ENCODE measurements at places on chromosomes 6 and 20.

- DNase-seq, result no peak
These were observed 56.6 kb downstream of the SH3BGRL2 start for GRCh38 chr6:79687759-79688158.

DNA sequence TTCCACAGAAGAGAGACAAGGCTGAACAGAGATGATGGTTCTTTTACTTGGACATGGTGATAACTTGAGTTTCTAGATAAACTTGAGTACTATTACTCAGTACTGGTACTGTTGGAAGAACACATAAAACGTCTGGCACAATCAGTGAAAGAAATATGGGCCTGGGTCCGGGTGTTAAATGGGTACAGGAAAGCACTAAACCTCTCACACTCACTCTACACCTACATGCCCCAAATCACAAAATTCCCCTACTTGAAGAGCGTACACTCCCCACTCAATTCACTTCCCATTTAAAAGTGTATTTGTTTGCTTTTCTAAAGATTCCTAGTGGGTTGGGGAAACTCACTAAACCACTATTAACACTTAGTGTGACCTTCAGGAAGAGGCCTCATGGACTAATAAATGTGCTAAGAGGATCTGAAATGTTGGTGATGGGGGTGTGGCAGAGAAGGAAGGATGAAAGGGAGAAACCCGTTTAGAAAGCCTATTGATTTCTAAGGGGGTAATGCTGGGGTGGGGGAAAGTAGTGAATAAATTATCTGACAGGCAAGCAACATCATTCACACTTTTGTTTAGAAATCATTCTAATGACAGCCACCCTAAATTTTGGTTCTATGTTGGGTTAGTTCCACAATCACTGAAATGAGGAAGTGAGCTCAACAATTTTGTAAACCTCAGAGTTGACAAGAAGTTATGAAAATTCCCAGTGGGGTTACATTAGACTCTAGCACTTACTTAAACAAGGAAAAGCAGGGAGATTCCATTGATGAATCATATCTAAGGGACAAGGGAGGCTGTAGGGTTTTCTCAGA, 222.6 kb upstream of the MARCKS start:
- DNase-seq, result no peak

GRCh38 chr6:77133031-77133430, 330.3 kb downstream of the HTR1B start:
- no peak for DNase-seq

- DNase-seq, result no peak
These were observed 486.1 kb downstream of the QKI start for GRCh38 chr6:163900570-163900969.

DNA sequence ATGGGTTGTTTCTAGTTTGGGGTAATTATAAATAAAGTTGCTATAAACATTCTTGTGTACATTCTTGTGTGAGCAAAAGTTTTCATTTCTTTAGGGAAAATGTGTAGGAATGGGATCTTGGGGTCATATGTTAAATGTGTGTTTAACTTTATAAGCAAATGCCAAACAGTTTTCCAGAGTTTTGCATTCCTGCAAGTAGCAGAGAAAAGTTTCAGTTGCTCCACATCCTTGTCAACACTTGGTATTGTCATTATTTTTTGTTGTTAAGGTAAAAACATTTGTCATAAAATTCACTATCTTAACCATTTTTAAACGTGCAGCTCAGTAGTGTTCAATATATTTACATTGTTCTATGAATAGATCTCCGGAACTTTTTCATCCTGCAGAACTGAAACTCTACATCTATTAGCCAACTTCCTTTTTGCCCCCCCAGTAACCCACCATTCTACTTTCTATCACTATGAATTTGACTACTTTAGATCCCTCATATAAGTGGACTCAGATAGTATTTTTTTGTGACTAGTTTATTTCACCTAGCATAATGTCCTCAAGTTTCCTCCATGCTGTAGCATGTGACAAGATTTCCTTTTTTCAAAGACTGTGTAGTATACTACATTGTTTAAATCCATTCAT, 48.4 kb downstream of the PHACTR2 start:
- DNase-seq, result no peak

- DNase-seq, result no peak
These were observed 24.5 kb downstream of the CD83 start for GRCh38 chr6:14142063-14142450.

GRCh38 chr20:8078528-8078914, 53.5 kb upstream of the PLCB1 start:
- no peak for DNase-seq

- DNase-seq, result peak; percentile 34
These were observed 888 bp downstream of the SLC17A5 start for GRCh38 chr6:73652637-73653570.

DNA sequence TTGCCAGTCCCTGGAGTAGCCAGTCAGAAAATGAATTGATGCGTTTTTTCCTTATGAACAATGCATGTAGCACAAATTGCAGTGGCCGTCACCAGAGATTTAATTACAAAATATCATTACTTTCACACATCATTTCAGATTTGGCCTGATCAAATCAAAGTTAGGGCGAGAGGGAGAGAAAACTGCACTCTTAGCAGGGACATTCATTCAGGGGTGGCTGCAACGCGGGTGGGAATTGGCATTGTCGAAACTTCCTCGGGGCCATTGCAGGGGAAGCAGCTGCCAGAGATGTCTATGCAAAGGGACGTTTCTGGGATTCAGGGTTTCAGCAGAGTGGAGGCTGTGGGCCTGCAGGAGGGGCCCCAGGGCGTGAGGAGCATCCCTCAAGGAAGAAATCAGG, 76.5 kb upstream of the TOP1 start:
- DNase-seq, result no peak

DNA sequence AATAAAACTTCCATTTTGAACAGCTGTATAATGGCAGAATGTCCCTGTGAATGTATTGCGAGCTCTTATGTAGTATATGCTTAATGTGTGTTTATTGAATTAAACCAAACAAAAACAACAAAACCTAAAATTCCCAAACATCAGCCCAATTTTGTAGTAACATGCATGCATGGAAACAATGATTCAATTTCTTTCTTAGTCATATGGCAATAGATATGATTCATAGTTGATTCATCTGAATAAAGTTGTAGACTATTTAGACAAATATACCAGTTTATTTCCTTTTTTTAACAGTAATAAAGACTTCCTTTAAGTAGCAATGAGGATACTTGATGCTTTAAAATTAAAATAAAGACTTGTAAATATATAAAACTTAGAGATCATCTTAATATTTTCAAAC, 670.6 kb downstream of the CD109 start:
- no peak for DNase-seq

- DNase-seq, result no peak
These were observed 171.1 kb downstream of the ADAT2 start for GRCh38 chr6:143279385-143279784.

DNA sequence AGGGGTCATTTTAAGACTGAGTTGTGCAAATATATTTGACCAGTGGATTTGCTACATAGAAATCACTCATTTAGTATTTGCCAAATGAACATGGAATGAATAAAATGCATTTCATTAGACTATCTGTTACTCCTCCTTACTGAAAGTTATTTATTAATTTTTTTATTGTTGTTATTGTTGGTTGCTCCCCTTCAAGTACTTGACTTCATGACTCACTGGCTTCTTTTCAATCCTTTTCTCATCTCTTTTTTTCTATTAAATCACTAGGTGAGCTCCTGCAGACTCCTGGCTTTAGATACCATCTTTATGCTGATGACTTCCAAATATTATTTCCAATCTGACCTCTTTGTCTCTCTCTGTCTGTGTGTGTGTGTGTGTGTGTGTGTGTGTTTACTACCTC, 192.2 kb upstream of the FAM83B start:
- DNase-seq, result no peak

DNA sequence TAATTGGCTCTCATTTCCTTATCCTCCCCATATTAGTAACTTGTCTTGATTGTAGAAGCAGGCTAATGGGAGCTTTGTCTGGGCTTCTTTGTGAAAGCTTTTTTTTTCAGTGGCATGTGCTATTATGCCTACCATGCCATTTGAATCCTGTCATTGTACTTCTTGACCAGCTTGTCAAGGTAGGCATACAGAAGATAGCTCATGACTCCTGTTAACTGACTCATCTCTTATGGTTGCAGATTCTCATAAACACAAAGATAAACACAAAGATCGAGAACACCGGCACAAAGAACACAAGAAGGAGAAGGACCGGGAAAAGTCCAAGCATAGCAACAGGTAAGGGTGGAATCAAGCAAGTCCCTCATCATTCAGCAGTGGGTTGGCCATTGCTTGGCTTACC, 32.5 kb downstream of the TOP1 start:
- no peak for DNase-seq

GRCh38 chr20:45905505-45906079, 6.4 kb downstream of the PLTP start:
- no peak for DNase-seq

GRCh38 chr20:64265201-64265600, 9.7 kb downstream of the PCMTD2 start:
- DNase-seq, result no peak

GRCh38 chr6:107827541-107827940, 3.4 kb upstream of the SCML4 start:
- no peak for DNase-seq

- DNase-seq, result no peak
These were observed 38.9 kb downstream of the DLL1 start for GRCh38 chr6:170251776-170252571.

DNA sequence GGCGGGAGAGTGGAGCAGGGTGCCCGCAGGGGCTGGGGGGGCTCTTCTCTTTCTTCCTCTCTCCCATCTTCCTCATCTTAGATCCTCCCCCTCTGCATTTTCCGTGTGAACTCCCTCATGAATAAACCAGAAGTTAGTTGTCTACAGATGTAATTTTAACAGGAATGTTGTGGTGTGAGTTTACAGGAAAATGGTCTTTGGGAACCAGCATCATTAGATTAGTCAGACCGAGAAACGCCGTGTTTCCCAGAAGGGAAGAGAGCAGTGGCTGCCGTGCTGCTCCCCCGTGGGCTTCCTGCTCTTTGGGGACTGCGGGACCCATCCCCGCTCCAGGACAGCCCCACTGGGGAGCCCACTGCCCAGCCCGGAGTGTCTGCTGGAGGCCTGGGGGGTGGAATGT, 3.4 kb downstream of the MYT1 start:
- DNase-seq, result no peak

DNA sequence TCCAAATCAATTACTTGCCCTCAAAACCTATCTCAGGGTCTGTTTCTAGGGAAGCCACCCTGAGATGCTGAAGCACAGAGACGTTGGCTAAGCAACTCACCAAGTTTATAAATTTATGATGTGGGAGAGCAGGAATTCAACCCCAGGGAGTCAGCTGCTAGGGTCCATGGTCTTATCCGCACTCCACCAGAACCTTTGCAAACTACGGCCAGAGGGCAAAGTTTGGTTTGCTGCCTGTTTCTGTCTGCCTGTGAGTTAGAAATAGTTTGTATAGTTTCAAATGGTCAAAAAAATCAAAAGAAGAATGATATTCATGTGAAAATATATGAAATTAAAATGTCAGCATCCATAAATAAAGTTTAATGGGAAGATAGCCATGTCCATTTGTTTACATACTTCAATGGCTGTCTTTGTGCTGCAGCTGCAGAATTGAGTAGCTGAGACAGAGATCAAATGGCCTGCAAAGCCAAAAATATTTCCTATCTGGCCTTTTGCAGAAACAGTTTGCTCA, 83.7 kb upstream of the ZFP64 start:
- no peak for DNase-seq

GRCh38 chr20:62234339-62234738, 4.0 kb upstream of the OSBPL2 start:
- DNase-seq, result no peak

DNA sequence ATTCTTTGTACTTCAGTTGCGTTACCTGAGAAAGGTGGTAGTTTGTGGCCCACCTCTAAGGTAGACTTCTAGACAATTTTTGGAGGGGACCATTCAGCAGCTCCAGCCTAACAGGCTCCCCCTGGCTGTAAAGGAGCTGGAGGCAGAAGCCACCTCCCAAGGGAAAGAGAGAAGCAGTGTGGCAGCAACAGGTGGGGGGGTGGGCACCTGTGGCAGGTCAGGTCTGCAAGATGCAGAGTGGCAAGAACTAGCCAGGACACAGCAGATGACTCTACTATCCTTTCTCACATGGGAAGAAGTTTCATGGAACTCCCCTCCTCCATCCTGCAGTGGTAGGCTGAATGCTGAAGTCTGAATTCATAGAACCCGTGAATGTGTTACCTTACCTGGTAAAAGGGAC, 148.3 kb upstream of the DTNBP1 start:
- DNase-seq, result no peak

- DNase-seq, result no peak
These were observed 16.6 kb downstream of the DCDC2 start for GRCh38 chr6:24340998-24341938.

DNA sequence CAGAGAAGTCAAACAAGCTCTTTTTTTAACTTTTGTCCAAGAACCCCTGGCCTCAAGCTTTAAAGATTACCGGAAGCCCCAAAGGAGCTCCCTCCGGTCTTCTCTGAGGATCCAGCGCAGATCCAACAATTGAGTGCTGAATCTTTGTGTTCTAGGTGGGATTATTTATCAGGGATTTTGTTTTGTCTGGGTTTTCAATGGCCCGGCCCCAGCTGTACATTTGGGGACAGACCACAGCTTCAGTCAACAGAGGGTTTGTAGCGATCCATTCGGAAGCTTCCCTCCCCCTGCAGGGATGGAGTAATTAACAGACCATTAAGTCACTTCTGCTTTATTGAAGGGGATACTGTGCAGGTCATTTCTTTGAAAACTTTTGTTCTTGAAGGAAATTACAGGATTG, 7.8 kb downstream of the OLIG3 start:
- no peak for DNase-seq

DNA sequence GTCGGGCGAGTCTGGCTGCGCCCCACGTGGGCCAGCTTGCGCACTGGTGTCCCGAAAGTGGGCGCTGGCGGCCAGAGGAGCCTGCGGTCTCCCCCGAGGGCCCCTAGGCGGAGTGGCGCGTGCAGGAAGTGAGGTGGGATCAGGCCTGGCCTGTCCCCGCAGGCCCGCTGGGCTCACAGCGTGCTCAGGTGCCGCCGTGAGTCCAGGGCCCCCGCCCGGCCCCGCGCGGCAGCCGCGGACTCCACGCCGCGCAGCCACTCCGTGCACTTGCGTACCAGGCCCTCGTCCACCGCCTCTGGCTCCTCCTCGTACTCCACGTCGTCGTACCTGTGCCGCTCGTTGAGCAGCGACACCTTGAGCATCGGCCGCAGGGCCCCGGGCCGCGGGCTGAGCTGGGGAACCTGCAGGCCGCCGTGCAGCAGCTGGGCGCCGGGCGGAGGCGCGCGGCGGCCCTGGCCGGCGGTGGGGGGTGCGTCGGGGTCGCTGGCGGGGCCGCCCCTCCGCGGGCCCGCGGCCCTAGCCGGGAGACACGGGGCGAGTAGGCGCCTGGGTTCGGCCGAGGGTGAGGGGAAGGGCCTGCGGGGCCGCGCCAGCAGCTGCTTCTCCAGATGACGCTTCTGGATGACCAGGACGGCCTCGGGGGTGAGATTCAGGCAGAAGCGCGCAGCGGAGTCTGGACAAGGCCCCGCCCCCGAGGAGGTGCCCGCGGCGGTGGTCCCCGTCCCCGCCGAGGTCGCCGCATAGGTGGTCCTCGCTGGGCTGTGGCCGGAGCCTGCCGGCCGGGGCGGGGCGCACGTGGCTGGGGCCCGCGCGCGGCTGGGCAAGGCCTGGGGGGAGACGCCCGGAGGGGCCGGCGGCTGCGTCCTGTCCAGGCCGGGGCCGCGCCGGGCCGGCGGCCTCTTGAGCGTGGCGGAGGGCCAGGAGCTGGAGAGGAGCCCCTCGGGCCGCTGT, 835 bp downstream of the PRR18 start:
- DNase-seq, result no peak
